ENCODE measurements at places on chromosomes 13 and 19.
A peak's percentile ranks its signal among the peaks of the same experiment; 100 is the strongest.

DNA sequence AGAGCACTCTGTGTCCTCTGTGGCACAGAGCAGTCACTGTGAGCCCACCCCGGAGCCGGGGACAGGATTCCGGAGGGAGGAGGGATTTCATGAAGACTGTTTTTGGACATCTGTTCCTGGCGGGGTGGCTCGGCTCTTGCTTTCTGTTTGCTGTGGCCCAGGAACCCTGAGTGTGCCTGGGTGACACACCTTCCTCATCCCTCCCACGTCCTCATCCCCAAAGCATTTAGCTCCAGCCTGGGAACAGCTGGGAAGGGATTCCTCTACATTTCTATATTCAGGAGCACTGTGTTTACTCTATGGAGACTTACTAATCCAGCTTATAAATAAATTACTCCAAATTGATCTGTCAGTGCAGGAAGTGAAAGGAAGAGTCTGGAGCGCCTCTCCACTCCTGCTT lies 97.8 kb upstream of the UBL3 start:
- DNase-seq = peak; percentile 32

DNA sequence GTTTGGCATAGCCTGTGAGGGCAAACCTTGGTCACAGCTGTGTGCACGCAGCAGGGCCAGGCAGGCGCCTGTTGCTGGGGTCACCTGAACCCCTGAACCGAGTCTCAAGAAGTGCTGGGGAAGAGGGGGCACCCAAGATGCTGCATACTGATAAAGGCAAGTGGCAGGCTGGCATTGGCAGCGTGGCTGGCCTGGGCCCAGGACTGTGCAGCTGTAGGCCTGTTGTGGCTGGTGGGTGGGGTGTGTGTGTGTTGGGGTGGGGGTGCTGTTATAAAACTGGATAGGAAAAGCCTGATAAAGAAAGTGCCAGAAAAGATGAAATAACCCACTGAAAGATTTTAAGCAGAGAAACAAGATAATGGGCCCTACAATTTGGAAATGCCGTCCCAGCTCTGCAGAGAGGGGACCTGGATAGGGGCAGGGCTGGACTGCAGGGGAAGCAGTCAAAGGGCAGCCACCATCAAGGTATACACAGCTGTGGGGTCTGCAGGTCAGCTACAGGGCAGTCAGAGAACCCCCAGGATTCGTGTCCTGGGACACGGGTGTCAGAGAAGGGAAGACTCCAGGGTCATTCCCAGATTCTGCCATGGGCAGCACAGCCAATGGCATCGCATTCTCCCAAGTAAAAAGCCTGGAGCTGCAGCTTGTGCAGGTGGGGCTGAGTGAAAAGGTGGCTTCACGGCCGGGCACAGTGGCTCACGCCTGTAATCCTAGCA lies 33.2 kb downstream of the CILP2 start:
- no peak for DNase-seq

- no peak for DNase-seq
Measured at GRCh38 chr13:28621449-28621848, 37.5 kb upstream of the POMP start.

GRCh38 chr13:94073007-94073744 lies 406.3 kb downstream of the DCT start:
- peak; percentile 96 for DNase-seq

- DNase-seq = peak; percentile 11
Measured at GRCh38 chr13:42363941-42364612, 92.1 kb downstream of the AKAP11 start.

DNA sequence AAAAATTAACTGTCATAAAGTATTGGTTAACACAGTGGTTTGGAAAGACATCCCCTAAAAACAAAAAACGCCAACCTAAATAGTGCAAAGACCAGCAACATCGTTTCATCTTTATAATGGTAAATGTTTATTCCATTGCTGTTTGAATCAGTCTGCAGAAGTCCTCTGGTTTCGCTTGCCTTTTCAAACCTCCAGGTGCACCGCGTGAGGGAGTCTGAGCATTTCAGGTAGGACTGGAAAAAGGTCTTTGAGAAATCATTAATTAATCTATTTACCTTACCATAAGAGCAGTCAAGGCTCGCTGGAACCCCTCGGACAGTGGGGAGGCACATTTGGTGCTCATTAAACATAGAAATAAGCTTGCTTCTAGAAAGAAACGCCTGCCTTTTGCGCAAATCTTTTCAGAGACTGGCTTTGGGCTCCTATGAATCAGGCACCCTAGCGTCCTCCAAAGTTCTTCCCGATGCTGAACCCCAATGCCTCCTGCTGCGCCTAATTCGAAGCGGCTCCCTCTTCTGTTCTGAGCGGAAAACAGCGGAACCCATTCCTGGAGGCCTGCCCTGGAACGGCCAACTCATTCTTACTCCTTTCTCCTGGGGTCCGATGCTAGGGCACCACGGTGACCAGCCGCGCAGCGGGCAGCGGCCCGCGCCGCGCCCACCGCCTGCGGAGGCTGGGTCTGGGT lies 951 bp upstream of the MTUS2 start:
- DNase-seq = peak; percentile 10

GRCh38 chr19:6868351-6868750 lies 19.0 kb upstream of the ADGRE1 start:
- no peak for DNase-seq

GRCh38 chr13:33394294-33394932 lies 108.9 kb upstream of the STARD13 start:
- no peak for DNase-seq

- DNase-seq = no peak
Measured at GRCh38 chr13:43408274-43408673, 378.5 kb downstream of the ENOX1 start.

DNA sequence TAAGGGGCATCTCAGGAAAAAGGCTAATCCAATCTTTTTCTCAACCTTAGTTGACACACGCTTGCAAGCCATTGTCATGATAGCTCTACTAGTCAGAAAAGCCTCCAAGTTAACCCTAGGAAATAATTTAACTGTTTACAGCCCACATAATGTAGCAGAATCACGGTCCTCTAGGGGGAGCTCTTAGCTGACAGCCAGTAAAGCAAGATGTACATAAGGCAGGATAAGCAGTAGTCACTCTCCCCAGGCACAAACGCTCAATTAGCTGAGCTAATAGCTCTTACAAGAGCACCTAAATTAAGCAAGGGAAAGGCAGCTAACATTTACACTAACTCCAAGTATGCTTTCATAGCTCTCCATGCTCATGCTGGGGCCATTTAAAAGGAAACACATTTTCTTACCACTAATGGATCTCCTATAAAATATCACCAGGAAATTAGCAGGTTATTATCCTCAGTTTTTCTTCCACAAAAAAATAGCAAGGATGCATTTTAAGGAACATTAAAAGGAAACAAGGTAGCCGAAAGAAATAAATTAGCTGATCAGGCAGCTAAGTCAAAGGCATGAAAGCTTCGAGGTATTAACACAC lies 33.7 kb upstream of the ZSCAN5A start:
- no peak for DNase-seq

DNA sequence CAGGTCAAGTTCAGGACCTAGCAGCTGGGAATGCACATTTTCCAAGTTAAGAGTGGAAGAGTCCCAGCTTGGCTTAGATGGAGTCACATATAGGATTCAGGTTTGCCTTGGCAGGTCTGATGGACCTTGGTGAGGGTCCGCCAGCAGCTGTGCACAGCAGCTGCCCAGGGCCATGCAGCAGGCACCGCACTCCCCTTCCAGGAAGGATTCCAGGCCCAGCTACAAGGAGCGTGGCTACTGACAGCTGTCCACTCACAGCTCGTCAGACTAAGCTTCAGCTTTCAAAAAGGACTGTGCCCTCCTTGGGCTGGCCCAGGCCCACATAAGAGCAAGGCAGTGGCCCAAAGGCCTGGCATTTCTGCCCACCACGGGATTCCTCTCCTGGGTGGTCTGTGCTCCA lies 68.4 kb downstream of the ALOX5AP start:
- DNase-seq = no peak

GRCh38 chr13:95115525-95115924 lies 185.7 kb downstream of the ABCC4 start:
- DNase-seq = no peak

DNA sequence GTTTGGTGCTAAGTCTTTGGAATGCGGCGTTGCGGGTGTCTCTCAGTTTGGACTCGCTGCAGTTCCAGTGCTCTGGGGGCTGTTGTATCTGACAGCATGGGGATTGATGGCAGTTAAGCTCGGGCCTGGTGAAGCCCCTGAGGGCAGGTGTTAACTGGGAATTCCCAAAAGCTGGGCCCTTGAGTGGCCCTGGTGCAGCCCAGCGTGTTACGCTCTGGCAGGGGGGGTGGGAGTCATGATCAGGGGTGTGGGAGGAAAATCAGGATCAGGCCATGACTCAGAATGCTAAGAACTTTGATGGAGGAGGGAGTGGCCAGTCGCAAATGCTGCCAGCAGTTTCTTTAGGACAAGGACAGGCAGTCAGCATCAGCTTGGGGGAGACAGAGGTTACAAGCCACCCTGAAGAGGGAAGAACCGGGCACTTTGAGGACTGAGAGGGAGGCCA lies 19.6 kb downstream of the AP2A1 start:
- DNase-seq = peak; percentile 42

All from fibroblast of upper back skin (primary cell).